Activated CD4-positive, alpha-beta T cell treated with anti-CD3 and anti-CD28 coated beads for 36 hours (primary cell): ENCODE measurements at places on chromosomes 11 and 22. TPM values are rescaled to one million over a fixed set of nuclear protein-coding genes. Genes with fewer than 3 reads are reported as not detected.
A peak's percentile ranks its signal among the peaks of the same experiment; 100 is the strongest.

GRCh38 chr11:125585487-125585886, 7.2 kb upstream of the STT3A start:
- H3K36me3 ChIP-seq: peaks cover 20% of the 10 kb centered on the region
- no peaks in the 10 kb centered on the region for H3K27me3 ChIP-seq
- DNase-seq: no peak
- no peak overlapping the region for H3K4me3 ChIP-seq

DNA sequence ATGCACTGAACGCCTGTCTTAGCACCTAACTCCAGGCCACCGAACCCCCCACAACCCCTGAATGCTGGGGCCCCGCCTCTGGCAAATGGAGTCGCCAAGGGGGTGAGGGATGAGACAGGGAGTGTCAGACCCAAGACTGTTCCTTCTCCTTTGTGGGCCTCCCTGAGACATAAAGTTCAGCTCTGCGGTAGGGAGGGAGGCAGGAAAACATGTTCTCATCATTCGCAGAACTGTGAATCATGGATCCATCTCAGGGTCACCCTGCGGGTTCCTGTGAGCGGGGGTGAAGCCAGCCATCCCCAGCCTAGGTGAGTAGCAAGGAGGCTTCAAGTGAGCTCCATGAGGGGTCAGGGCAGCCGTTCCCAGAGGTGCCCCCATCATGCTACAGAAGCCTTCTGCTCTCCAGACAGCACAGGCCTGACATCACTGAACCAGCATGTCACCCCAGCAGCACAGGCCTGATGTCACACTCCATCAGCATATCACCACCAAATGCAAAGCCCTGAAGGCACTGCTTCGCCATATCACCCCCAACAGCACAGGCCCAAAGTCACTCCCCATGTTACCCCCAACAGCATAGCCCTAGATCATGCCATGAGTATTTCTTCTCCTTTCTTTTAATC, 27.2 kb downstream of the TMPRSS6 start:
- H3K36me3 ChIP-seq: peaks cover 4% of the 10 kb centered on the region
- H3K4me1 ChIP-seq: peaks cover 59% of the 10 kb centered on the region
- H3K27ac ChIP-seq: peak overlapping the region; percentile 94
- H3K4me3 ChIP-seq: peak overlapping the region; percentile 9
- peak; percentile 74 for DNase-seq

DNA sequence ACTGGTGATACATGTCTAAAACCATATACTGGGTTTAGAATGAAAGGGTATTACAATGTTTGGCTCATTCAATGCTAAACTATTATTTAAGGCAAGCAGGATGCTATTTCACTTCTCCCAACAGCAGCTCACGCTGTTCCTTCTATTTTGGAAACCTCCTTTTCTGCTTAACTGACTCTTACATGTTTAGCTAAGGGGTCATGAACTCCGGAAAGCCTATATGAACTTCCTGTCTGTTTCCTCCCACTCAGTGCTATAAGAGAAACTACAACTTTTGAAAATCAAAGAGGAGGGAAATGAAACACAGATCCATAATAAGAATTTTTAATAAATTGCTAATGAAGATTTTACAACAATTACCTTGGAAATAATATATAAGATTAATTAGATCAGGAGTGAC, 30.9 kb downstream of the SLC36A4 start:
- peaks cover 18% of the 10 kb centered on the region for H3K36me3 ChIP-seq
- H3K27ac ChIP-seq: no peak overlapping the region
- no peak overlapping the region for H3K4me3 ChIP-seq
- H3K27me3 ChIP-seq: no peaks in the 10 kb centered on the region
- DNase-seq: no peak
- peaks cover 3% of the 10 kb centered on the region for H3K4me1 ChIP-seq

DNA sequence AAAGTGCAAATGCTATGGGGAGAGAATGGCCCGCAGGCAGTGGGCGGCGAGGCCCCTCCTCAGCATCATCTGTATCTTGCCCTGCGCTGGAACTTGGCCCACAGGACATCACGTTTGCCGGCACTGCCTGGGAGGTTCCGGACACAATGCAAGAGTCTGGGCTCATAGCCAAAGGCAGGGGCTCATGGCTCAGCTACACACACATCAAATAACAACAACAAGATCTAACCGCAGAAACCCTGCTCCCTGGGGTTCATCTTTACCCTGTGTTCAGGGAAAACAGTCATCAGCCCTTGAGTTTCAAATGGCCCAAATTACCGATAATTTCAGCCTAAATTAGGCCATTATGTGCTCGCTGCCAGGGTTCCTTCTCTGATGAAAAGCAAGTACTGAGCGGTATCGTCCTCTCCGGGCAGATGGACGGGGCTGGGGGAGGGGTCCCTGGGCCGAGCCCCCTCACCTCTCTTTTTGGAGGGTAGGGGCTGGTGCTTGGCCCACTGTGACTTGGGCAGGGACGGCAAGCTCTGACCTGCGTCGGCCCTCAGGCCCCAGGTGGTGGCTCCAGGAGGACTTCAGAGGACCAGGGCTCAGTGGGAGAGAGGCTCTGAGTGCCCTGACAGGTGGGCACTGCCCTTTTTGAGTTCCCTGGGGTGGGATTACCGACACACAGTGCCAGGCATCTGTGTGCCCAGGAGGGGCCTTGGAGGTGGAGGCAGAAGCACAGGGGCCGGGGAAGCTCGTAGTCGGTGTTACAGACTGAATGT, 25.0 kb upstream of the GAL start:
- DNase-seq: no peak
- no peak overlapping the region for H3K4me3 ChIP-seq
- no peaks in the 10 kb centered on the region for H3K4me1 ChIP-seq
- H3K27me3 ChIP-seq: peaks cover 3% of the 10 kb centered on the region

STK33 gene
- total RNA-seq: 1.4 TPM

BATF2 gene
- not detected for total RNA-seq

CDC42EP1 gene
- total RNA-seq: 0.83 TPM

TSSK2 gene
- not detected for total RNA-seq
